Activated naive CD4-positive, alpha-beta T cell (primary cell): ENCODE measurements at places on chromosomes 12 and 14.

GRCh38 chr12:60684988-60685655 is 1089.3 kb downstream of the SLC16A7 start:
- DNase-seq, result no peak

DNA sequence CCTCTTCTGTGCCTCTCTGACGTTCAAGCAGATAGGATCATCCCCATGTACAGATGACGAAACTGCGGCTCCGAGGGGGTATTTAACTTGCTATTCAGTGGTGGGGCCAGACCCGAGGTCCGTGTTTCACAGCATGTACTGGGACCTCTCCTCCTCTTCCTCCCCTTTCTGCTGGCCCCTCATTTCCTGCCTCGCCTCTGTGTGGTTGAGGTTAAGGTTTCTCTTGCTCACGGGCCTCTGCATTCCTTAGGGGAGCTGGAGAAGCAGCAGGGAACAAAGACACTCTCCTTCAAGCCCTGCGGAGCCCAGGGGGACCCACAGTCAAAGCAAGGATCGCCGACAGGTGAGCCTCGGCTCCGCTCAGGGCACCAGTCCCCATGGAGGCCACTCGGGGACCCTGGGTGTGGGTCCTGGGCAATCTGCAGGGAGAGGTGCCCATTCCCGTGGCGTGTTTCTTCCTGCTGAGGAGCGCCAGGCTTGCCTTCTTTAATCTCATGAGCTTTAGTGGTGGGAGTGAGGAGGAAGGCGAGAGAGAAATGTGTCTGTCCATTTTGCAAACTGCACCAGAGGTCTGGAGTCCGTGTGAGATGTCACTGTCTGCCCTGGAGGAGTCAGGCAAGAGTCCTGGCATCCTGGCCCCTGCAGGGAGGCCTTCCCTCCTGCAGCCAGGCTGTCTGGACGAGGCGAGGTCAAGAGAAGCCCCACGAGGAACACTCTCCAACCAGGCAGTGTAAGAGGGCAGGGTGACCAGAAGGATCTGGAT is 45.0 kb downstream of the SLC6A12 start:
- no peak for DNase-seq

DNA sequence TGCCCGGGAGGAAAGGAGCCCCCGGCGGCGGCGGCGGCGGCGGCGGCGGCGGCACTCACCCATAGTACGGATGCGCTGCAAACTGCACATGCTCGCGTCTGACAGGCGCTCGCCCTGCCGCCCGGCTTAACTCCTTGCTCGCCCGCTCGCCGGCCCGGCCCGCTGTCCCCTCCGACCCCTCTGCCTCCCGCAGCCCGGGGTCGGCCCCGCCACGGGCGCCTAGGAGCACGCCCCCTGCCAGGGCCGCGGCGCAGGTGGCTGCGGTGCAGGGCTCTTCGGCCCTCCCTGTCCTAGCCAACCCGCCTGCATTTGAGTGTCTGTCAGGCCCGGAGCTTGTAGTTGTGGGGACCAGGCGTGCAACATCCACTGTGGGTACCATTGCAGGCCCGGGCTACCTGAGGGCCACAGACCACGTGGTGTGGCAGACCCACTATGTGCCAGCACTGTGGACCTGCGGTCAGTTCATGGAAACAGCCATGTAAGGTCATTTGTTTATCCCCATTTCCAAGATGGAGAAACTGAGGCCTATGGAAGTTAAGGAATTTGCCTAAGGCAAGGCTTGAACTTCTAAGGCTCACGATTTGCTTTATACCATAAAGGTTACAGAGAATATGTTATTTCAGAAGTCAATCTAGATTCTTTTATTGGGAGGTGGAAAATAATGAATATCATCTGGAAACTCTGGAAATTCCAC is 17.6 kb upstream of the PLEKHH1 start:
- no peak for DNase-seq

DNA sequence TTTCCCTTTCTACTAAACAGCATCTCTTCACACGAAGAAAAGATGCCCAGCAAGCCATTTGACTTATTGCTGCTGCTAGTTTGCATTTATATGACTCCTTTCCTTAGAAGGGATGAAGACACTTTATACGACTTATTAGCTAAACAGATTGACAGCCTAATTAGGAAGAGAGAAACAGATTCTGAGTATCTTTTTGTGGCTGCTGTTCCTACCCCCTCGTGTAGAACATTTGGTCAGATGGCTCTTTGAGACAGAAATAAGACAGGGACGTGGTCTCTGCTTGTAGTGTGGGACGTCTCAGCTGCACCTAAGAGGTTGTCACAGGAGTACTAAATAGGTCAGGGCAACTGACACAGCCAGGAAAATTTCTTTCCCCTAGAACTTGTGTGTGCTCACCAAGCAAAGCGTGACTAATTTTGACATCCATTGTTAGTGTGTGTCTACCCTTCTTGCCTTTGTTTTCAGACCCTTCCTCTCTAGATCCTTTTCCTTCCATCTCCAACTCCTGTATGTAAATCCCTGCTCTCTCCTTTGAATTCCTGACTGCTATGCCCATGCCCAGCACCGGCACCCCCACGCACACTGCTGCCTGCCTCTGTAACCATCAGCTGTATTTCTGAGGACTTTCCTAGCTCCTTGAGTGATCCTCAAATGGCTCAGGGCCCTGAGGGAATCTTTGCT is 83.2 kb downstream of the DAD1 start:
- no peak for DNase-seq

- no peak for DNase-seq
These were observed 44.5 kb upstream of the VPS33A start for GRCh38 chr12:122310626-122311333.

GRCh38 chr12:25056486-25057130 is 107.7 kb upstream of the BCAT1 start:
- no peak for DNase-seq

DNA sequence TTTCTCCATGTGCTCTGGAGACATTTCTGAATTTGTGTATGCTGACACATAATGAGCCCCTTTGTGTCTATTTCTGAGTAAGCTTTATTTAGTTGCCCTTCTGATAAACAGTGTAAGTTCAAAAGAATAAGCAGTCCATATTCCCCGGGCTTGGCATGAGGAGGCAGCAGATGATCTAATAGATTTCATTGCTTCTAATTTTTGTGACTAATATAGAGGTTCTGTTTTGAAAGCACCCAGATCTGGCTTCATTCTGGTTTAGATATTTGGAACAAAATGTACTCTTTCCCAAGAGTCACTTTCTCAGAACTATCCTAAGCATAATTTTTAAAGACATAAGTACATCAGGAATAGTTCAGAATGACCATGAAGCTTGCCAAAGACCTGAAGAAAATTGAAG is 290.9 kb downstream of the BTG1 start:
- no peak for DNase-seq

GRCh38 chr14:58665773-58666500 is 28.2 kb downstream of the DACT1 start:
- DNase-seq, result no peak

DNA sequence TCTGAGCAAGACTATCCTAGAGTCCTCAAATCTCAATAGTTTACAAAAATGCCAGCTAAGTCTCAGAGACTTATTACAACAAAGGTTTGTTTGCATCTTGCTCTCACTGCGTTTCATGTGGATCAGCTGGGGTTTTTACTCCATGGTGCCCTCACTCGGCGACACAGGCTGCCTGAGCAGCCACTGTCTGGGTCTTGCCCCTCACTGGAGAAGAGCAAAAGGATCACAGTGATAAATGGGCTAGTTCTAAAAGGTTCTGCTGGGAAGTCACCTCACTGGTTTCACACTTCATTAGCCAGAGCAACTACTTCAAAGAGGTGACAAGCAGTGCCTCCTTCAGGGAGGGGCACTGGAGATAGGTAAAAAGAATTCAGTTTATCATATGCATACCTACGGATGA is 392.0 kb downstream of the RPL10L start:
- DNase-seq, result no peak
